ENCODE measurements at places on chromosomes 4 and X.

- DNase-seq, result no peak
Measured at GRCh38 chr4:122930862-122931261, 8.5 kb upstream of the NUDT6 start.

GRCh38 chr4:54218736-54219135, 10.4 kb upstream of the PDGFRA start:
- DNase-seq, result no peak

- no peak for DNase-seq
Measured at GRCh38 chr4:49044270-49044669, 58.2 kb downstream of the CWH43 start.

GRCh38 chr4:184955636-184956035, 62.7 kb upstream of the HELT start:
- no peak for DNase-seq

- no peak for DNase-seq
Measured at GRCh38 chr4:16894406-16894805, 4.0 kb downstream of the LDB2 start.

Data from stimulated activated CD4-positive, alpha-beta T cell treated with anti-CD3 and anti-CD28 coated beads, Interleukin-2, amount 100 ng/mL, for 48 hours (primary cell).